ENCODE measurements at places on chromosomes 11 and 22.

DNA sequence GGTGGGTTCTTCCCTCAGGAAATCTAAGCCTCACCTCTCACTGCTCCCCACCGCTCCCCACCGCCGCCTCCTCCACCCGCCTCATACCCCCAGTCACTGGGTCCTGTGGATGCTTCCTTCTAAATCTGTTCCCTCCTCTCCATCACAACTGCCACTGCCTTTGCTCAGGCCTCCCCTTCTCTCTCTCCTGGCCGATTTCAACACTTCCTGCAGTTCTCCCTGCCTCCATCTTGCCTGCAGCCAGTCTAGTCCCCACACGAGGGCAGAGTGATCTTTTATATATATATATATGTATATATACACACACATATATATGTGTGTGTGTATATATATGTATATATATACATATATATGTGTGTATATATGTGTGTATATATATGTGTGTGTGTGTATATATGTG is 27.8 kb downstream of the CREB3L1 start:
- DNase-seq = peak; percentile 67

DNA sequence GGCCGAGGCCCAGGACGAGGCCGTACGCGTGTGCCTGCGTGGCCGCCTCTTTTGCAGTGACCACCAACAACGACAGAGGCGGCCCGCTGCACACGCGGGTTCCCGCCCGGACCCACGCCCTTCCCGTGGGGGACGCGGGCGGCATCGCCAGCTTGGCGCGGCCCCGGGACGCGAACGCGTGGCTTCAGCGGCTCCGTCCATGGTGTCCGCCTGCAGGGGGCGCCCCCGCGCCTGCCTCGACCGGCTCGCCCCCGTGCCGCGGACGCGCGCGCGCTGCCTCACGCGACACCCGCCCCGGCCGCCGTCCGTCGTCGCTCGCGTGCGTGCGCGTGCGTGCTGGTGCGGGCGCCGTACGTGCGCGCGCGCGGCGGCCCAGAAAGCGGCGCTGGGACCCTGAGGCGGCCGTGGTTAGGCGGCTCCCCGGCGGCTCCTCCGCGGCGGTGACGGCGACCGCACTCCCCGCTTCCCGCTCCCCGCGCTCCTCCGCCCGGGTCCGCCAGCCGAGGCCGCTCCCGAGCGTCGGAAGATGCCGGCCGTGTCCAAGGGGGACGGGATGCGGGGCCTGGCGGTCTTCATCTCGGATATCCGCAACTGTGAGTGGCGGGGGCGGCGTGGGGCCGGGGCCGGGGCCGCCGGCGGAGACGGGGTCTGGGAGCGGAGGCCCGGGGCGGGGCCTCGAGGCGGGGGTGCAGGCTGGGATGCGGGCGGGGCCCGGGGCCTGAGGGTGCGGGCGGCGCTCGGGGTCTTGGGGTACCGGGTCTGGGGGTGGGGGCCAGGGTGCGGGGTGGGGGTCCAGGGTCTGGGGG is at the start of gene AP2A2:
AP2A2 (plus strand) TSS at position 375 of the 806 bp plus-strand sequence; CDS start at position 527, 152 bp downstream.
- DNase-seq = peak; percentile 92

GRCh38 chr11:129974237-129974636 is 28.4 kb downstream of the PRDM10 start:
- no peak for DNase-seq

GRCh38 chr11:34826384-34826726 is 89.8 kb downstream of the APIP start:
- no peak for DNase-seq

DNA sequence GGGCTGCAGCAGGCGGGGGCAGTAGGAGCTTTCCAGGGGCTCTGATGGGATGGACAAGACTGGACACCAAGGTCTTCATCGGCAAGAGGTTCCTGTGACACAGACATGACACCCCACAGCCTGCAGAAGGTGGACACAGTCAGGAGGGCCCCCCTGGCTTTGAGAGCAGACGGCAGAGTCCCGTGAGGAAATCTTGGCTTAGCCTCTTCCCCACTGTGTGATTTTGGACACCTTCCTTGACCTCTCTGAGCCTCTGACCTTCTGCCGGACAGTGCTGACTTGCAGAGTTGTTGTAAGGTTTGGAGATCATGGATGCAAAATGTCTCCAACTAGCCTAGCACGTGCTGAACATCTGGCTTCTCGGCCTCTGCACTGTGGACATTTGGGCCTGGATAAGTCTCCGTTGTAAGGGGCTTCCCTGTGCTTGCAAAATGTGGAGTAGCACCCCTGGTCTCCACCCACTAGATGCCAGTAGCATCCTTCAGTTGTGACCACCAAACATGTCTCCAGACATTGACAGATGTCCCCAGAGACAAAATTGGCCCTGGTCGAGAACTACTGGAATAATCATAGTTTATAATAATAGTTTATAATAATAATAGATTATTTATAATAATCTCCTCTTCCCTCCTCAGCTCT is 54.6 kb downstream of the MCM5 start:
- DNase-seq = no peak

GRCh38 chr11:36098853-36099375 is 155.1 kb downstream of the LDLRAD3 start:
- no peak for DNase-seq

DNA sequence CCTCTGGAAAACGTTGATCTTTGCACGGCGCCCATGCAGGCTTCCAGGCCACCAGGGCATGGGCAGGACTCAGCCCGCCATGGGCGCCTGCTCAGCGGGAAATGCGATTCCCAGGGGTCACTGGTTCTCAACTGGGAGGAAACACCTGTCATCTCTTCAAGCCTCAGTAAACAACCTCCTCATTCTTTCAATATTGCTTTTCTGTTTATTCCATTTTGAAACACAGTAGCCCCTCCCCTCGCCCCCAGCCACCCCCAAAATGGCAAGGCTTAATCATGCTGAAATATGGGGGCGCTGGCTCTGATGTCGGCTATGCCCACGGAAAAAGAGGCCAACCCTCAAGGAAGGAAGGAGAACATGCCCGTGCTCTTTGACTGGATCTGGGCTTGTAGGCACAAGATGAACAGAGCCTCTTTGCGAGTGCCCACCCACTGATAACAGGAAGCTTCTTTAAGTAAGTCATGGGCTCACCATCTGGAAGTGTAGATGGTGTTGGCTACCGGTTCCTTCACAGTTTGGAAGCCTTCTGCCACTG is 594 bp upstream of the POU2AF1 start:
- DNase-seq = no peak

DNA sequence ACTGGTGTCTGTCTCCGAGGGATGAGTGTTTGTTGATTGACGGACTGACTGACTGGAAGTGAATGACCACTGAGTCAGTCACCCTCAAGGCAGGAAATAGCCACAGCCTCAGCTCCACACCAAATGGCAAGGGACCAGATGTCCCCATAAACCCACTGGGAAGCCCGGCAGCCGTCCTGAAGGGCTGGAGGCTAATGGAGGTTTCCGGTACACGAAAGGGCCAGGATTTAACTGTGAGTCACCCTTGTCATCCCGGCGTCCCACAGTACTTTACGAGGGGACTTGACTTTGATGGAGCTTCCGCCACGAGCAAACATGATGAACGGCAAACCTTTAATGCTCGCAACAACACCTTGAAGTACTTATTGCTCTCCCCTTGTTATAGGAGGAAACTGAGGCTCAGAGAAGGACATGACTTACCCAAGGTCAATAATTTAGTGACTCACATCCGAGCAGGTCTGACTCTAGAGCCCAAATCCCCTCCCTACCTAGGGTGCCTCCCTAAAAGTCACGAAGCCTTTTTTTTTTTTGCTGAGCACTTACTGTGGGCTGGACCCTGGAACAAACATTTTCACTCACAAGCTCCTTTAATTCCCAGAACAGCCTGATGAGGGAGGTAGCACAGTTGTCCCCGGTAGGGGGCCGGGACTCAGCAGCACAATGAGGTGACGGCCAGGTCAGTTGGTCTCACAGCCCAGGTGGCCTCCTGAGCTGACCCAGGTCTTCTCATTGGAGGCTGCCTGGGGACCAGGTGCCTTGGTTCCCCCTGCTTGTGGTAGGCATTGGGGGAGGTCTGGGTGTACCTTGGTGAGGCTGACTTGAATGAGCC is 25.2 kb upstream of the GCAT start:
- DNase-seq = no peak

GRCh38 chr11:65651589-65652510 is 10.9 kb downstream of the RELA start:
- no peak for DNase-seq

- DNase-seq = no peak
These were observed 47.8 kb upstream of the CD5 start for GRCh38 chr11:61054513-61054912.

DNA sequence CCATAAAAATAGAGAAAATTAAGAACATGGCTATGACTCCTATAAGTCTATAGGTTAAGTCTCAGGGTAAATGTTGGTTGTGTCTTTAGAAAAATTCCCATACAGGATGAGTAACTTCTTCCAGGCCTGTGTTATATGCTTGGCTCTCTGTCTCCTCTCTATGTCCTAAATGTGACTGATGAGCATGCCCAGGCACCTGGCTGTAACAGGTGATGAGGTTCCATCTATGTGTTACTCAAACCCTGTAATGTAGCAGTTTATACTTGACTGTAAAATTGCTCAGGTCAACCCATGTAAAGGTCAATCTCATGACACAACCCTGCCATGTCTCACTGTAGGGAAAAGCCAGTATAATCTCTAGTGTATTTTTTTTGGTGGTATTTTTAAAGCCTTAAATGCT is 69.5 kb downstream of the PARVA start:
- no peak for DNase-seq

DNA sequence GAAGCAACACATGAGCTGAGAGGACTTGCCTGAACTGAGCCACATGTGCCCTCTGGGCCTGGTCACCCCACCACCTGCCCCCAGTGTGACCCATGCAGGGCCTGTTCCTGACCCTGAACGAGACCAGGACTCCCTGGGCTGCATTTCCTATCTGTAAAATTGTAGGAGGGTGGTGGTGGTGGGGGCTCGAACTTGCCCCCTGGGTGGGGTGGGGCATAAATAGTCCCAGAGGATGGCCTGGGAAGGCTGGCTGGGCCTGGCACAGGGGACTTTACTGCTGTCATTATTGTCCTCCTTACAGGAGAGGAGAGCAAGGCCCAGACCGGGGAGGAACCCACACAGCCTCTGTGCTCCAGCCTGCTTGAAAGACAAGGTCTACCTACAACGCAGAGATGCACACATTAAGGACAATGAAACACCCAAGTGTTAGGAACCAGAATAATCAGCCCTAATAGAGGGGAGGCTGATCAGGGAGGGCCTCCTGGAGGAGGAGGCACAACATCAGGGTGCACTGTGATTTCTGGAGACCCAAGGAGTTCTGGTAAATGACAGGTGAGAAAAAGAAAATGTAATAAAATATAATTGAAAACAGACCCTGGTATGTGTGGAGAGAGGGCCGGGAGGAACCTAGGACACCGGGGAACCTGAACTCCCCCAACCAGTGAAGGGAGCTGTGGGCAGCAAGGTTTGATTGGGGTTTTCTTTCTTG is 2.8 kb upstream of the AIFM3 start:
- no peak for DNase-seq

- no peak for DNase-seq
These were observed 437 bp downstream of the SLC43A3 start for GRCh38 chr11:57426439-57426928.

DNA sequence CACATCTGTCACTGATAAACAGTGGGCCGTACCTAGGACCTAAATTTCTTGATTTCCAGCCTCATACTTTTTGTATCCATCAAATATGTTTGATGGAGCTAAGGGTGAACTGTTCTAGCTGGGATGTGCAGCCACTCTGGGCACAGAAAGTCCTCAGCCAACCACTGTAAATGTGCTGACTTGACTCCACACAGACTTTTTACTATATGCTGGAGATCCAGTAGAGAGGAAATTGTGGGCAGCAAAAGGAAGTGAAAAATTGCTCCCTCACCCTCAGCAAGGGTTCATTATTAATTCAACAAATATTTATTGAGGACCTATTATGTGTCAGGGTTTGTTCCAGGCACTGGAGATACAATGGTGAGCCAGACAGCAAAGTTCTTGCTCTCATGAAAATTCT is 54.2 kb upstream of the AMPD3 start:
- DNase-seq = no peak

DNA sequence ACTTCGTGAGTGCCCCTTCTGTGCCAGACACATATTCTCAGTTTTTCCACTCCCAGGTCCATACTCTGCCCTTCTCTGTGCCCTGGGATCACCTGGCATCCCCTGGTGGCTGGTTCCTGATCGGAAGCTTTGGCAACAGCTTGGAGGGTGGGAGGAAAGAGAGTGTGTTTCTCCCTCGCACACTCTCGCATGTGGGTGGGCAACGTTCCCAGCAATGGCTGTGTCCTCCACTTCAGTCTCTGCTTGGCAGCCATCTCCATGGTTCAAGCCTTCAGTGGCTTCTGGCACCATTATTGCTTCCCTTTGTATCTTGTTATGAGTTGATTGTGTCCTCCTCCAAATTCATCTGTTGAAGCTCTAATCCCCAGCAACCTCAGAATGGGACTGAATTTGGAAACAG is 342.7 kb upstream of the SYN3 start:
- no peak for DNase-seq

DNA sequence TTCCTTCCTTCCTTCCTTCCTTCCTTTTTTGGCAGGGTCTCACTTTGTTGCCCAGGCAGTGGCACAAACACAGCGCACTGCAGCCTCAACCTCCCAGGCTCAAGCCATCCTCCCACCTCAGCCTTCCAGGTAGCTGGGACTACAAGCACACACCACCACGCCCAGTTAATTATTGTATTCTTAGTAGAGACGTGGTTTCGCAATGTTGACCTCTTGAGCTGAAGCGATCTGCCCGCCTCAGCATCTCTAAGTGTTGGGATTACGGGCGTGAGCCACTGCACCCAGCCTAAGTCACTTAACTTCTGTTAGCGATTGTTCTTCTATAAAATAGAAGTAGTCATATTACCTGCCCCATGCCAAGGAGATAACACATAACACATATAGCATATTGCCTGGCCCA is 2.8 kb upstream of the SYTL2 start:
- no peak for DNase-seq

DNA sequence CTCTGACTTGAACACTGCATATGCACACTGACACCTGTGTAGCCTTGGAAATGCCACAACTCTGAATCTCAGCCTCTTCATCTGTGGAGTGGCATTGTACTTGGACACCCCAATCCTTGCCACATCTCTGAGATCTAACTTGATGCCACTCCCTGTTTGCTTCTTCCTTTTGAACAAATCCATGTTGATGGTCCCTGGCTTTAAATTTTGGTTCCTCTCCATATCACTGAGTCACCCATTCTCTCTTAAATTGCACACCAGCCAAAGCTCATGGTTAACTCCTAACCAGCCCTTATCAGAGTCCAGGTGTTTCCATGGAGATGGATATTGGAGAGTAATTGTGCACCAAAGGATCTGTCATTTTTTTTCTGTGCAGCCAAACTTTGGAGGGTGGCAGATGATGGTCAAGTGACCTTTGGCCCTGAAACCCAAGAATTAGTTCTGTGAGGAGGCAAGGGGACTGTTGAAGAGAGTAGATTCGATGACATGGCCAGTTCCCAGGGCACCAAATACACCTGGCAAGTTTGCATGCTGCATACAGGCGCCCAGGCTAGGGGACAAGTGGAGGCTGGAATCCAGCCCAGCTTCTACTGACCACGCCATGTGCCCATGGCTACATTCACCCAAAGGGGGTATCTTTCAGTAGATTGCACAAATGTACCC is 25.1 kb upstream of the PAMR1 start:
- no peak for DNase-seq

GRCh38 chr11:105324156-105324555 is 184.6 kb upstream of the CARD18 start:
- DNase-seq = no peak

GRCh38 chr11:87659807-87660206 is 515.4 kb downstream of the RAB38 start:
- DNase-seq = no peak
